Midbrain (tissue), 1 donor: ENCODE measurements at places on chromosomes 6 and 20.

DNA sequence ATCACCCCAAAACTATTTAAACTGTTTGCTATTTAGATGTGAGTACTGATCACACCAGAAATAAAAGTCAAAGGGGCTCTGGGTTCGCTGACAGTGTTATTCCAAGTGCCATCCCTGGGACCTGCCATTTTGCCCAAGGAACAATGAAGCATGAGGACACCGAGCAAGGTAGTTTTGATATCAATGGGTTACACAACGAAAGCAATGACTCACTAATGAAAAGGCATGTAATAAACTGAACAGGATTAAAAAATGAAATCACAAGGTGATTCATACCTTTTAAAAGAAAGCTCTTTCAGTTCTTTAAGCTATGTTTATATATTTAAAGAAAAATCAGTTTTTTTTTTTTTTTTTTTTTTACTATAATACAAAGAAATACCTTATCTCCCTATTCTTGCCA is 102.0 kb downstream of the HS3ST5 start:
- no peak for DNase-seq

DNA sequence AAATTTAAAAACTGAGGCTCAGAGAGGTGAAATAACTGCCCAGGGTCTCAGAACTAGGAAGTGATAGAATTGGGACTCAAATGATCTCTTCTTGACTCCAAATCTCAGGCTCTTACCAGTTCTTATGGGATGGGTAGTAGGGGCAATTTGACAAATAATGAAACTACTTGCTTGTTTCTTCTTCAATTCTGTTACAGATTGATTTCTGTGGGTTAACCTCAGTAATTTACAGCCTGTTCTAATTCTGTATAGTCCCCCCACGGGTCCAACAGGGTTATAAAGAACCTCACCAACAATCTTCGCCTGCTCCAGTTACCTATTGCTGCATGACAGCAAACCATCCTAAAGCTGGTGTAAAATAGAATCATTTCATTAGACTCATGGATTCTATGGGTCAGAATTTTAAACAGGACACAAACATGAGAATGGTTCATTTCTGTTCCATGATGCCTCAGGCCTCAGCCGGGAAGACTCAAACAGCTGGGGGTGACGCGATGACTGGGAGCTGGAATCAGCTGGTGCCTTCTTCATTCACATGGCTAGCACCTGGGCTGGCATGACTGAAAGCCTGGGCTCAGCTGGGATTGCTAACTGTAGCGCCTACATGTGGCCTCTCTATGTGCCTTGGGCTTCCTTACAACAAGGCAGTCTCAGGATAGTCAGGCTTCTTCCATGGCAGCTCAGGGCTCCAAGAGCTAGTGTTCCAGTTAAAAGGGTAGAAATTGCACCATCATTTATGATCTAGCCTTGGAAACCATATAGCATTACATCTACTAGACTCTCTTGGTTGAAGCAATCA is 6.6 kb upstream of the WFDC2 start:
- no peak for DNase-seq

DNA sequence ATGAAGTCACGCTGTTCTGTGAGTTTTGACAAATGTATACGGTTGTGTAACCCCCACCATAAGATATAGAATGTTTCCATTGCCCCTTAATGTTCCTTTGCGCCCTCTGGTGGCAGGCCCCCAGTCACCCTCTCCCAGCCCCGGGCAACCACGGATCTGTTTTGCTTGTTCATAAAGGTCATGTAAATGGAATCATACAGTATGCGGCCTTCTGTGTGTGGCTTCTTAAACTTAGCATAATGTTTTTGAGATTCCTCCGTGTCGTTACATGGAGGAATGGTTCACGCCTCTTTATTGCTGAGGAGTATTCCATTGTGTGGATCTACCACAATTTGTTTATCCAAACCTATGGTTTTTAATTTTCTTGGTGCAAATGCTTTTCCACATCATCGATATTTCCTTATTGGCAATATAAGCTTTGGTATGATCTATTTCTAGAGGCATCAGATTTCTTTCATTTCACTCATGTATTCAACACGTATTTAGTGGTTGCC is 28.4 kb downstream of the LYRM2 start:
- peak; percentile 22 for DNase-seq

GRCh38 chr6:3415082-3415453 is 41.8 kb downstream of the SLC22A23 start:
- no peak for DNase-seq

- no peak for DNase-seq
These were observed 21.6 kb upstream of the ZNF831 start for GRCh38 chr20:59141818-59142581.

DNA sequence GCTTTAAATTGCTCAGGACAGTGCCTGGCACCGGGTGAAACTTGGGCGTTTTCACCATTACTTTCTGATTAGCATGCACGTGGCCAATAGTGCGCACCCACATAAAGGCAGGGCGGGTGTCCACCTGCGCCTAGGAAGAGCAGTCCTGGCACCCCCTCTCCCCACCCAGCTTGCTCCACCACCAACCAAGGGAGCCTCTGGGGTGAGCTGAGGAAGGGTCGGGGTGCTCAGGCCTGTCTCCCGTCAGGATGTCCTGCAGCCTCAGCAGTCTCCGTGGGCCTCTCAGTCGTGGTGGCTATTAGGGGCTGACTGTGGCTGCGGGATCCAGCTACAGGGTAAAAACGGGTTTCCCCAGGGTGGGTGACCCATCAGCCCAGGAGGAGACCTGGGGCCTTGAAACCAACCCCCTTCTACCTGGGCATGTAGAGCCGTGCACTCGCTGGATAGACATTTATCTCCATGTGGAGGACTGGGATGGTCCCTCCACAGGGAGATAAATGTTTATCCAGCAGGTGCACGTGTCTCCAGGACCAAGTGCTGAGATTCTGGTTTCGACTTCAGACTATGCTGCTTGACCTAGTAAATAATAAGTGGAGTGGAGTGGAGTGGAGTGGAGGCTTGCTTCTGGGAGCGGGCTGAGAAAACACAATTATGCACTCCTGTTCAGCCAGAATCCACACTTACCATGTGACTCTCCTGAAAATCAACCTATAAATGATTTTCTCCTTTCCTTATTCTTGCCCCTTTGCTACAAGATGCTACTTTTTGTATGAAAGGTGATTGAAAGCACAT is 91.1 kb downstream of the ZDHHC14 start:
- no peak for DNase-seq

DNA sequence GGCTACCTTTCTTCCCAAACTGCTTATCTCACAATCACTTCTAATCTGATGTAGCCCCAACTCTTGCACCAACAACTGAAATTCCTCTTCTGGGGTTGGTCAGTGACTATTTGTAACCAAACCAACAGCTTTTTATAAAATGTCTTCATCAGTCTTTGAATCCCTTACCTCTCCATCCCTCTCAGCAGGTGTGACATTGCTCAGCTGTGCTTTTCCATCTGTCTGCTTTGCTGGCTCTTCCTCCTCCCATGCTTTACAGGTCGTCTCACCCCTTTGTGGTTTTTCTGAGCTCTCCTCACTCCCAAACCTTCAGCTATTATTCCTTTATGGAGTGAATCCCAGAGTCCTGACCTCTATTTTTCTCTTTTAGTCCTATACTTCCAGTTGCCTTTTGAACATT is 5.9 kb downstream of the MAP7 start:
- no peak for DNase-seq

- DNase-seq: no peak
These were observed 88.2 kb downstream of the GJA1 start for GRCh38 chr6:121523628-121524027.

DNA sequence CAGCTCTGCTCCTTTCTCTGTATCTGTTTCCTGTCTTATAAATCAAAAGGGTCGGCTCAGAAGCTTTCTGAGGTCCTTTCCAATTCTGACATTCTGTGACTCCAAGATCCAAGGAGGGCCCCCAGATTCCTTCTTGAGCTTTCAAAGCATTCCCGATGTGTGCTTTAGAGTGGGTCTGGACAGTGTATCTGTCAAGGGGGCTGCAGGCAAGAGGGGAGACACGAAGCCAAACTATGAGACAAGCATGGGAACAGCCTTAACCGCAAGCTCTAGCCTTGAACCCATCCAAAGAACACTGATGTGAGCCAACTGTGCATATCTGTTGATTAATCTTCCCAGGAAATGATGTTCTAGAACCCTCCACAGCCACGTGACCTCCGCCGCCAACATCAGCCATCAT is 73.8 kb downstream of the TSHZ2 start:
- no peak for DNase-seq

DNA sequence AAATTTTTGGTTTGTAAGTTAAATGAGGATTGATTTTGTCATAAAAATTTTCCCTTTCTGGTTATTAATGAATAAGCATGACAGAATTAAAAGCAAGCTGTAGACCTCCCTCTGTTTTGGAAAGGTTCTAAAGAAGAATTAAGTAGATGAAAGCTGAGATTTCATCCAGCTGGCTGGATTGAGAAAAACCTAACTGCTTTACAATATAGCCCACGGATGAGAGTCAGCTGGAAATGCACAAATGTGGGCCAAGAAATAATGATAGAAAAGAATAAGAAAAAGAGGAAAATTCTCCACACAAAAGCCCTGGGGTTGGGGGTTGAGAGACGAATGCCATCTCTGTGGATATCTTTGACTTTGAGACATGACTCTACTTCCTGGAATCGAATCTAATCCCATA is 631.6 kb downstream of the HDGFL1 start:
- no peak for DNase-seq

- no peak for DNase-seq
These were observed 32.2 kb upstream of the TULP1 start for GRCh38 chr6:35544769-35545361.

- DNase-seq: no peak
These were observed 102.6 kb downstream of the KIF13A start for GRCh38 chr6:17884498-17885478.

DNA sequence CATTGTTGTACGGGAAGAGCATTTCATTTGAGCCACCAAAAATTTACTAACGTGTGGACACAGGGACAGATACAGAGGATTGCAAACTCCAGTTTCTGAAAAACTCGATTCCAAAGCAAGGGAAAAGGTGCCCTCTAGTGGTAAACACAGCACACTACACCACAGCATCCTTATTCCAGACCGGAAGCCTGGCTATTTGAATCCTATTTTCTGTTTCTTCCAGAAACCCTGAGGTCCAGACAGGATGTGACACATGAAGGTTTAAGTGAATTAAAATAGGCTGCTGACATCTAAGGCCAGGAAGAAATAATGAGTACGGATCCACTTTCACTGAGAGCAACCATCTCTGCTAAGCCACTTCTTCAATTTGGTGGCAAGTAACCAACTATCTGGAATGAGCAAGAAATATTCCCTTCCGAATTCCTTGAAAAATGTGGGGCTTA is 31.8 kb upstream of the GMPR start:
- DNase-seq: peak; percentile 75
